ENCODE measurements at places on chromosomes 12 and 14. TPM values are rescaled to one million over a fixed set of nuclear protein-coding genes. Genes with fewer than 3 reads are reported as not detected.

TTC9 gene
- polyA plus RNA-seq, result 0.79 TPM

MIPOL1 gene
- 3.1 TPM for polyA plus RNA-seq

PRPF40B gene
- polyA plus RNA-seq, result 10.6 TPM

BHLHE41 gene
- polyA plus RNA-seq, result 23.2 TPM

SERPINA10 gene
- not detected for polyA plus RNA-seq

CACNA2D4 gene
- 2.1 TPM for polyA plus RNA-seq

RIC8B gene
- 5.8 TPM for polyA plus RNA-seq

DDN gene
- 0.10 TPM for polyA plus RNA-seq

INHBC gene
- polyA plus RNA-seq, result not detected

KIF5A gene
- polyA plus RNA-seq, result 0.11 TPM

PRPH gene
- 2.4 TPM for polyA plus RNA-seq

SYNE2 gene
- polyA plus RNA-seq, result 32.3 TPM

RNASE3 gene
- polyA plus RNA-seq, result not detected

CISTR gene
- polyA plus RNA-seq, result not detected

All from adipose tissue (tissue), 3 donors.